ENCODE measurements at places on chromosomes 11 and 22.

DNA sequence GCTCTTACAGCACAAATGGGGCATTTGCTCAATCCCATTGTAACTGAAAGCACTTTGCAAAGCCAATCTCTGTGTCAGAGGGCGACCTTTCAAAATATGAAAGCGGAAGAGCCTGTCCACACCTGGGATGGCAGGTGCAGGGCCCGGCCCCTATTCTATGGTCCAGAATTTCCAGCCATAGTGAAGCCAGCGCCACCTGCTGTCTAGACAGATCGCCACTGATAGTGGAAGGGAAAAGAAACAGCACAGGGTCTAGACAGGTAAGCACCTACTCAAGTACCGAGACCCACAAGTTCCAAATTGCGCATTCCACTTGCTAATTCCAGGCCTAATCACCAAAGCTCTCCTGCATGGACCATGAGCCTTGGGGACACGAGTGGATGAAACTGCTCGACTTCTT is 141.4 kb downstream of the NTM start:
- DNase-seq, result no peak

DNA sequence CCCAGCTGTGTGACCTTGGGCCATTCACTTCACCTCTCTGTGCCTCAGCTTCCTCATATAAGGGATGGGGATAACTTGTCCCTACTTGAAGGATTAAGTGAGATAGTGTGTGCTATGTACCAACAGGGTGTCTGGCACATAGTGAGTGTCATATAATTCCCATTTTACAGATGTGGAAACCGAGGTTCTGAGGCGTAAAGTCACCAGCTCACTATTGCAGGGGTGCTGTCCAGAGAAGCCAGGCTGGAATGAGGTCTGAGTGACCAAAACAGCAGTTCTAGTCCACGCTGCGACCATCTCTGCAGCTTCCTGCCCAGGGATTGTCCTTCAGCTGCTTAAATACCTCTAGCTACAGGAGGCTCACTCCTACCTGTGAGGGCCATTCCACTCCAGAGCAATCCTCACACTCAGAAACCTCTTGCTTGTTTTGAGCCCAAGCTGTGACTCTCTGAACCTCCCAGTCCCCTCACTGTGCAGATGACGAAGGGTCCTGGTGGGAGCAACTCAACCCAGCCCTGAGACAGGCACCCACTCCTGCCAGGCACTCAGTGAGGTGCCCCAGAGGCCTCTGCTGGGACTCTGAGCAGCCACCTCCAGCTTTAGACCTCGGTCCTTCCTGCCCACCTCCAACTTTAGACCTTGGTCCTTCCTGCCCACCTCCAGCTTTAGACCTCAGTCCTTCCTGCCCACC is 5.8 kb downstream of the MB start:
- no peak for DNase-seq

DNA sequence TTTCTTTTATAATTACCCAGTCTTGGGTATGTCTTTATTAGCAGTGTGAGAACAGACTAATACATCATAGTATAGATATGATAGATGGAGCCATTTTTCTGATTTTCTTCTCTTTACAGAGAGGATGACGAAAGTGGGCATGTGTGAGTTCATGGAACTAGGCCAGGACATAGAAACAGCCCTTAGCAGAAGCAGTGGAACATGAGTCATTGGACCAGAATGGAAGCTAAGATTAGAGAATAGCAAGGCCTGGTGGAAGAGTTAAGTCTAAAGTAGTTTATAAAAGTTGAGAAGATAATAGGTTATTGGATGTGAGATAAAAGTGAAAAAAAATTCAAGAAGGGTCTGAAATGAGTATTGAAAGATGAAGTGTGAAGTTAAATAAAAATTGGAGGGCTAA is 97.0 kb upstream of the MPPED2 start:
- no peak for DNase-seq

GRCh38 chr11:126628790-126629621 is 273.5 kb downstream of the ST3GAL4 start:
- DNase-seq, result no peak

GRCh38 chr11:115761817-115762216 is 257.6 kb upstream of the CADM1 start:
- DNase-seq, result no peak

DNA sequence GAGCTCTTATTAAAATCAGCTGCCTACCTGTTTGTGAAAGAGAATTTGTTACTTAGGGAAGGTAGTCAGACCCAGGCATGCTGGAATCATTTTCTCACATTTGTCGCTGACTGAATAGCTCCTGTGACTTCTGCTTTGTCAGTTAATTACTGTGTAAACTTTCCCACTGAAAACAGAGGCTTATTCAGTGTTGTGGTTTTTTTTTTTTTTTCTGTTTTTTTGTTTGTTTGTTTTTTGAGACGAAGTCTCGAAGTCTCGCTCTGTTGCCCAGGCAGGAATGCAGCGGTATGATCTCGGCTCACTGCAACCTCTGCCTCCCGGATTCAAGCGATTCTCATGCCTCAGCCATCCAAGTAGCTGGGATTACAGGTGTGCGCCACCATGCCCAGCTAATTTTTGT is 5.6 kb upstream of the LDLRAD3 start:
- no peak for DNase-seq

- no peak for DNase-seq
Observed at GRCh38 chr11:46637546-46637945, 20.2 kb downstream of the ATG13 start.

GRCh38 chr11:118998822-118999221 is 884 bp downstream of the CENATAC start:
- no peak for DNase-seq

- peak; percentile 57 for DNase-seq
Observed at GRCh38 chr11:46554213-46555147, 39.3 kb downstream of the AMBRA1 start.

- DNase-seq, result no peak
Observed at GRCh38 chr11:9126636-9127035, 35.2 kb upstream of the SCUBE2 start.

- DNase-seq, result no peak
Observed at GRCh38 chr22:37240240-37240940, 3.7 kb downstream of the RAC2 start.
